NCI-H2081 (cell line): ENCODE measurements at places on chromosomes 5 and 9.

DNA sequence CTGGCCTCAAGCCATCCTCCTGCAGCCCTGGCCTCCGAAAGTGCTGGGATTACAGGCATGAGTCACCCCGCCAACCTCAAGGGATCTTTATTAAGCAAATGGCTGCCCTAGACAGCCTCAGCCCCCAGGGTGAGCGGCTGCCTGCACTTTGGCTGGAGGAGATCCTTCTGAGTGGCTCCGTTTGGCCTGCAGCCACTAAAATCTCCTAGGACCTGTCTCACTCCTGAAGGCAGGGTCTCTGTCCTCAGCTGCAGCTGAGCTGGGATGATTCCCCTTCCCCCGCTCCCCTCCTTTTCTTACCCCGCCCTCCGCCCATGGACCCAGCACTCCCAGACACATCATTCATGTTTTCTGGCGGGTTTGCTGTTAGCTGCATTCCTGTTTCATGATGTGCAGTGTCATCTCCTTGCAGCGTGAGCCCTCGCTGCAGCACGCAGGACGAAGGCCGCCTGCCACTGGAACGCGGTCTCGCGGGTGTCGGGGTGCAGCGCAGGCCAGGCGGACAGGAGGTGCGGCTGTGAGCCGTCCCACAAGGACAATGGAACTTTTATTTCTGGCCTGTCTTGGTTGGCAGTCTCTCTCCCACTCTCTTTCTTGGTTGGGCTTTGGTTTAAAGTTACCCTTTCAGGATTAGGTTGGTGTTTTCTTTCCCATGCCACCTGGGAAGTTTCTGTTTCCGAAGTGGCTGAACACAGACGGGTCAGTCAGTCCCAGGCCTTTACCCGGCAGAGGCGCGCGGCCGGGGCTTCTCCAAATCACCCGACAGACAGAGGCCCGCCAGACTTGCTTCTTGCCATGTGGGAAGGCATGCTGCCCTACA is 137.1 kb downstream of the FOXD1 start:
- no peak for DNase-seq

GRCh38 chr5:124741711-124742496 is 4.5 kb downstream of the ZNF608 start:
- peak; percentile 40 for DNase-seq

DNA sequence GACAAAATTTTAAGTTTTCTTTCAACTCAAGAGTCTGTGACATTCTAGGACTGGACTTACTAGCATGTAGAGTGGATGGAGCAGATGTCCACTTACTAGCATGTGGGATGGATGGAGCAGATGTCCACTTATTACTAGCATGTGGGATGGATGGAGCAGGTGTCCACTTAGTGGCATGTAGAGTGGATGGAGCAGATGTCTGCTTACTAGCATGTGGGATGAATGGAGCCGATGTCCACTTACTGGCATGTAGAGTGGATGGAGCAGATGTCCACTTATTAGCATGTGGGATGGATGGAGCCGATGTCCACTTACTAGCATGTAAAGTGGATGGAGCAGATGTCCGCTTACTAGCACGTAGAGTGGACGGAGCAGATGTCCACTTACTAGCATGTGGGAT is 2.4 kb downstream of the SLC36A1 start:
- no peak for DNase-seq

GRCh38 chr5:77139001-77139400 is 51.9 kb upstream of the ZBED3 start:
- DNase-seq: peak; percentile 0
